Fibroblast of lung (primary cell): ENCODE measurements at places on chromosomes 2 and 18. TPM values are rescaled to one million over a fixed set of nuclear protein-coding genes. Genes with fewer than 3 reads are reported as not detected.
A peak's percentile ranks its signal among the peaks of the same experiment; 100 is the strongest.

Gene SLC30A3
- total RNA-seq = under 0.01 TPM in 1 of 2 replicates, not detected in the other

DNA sequence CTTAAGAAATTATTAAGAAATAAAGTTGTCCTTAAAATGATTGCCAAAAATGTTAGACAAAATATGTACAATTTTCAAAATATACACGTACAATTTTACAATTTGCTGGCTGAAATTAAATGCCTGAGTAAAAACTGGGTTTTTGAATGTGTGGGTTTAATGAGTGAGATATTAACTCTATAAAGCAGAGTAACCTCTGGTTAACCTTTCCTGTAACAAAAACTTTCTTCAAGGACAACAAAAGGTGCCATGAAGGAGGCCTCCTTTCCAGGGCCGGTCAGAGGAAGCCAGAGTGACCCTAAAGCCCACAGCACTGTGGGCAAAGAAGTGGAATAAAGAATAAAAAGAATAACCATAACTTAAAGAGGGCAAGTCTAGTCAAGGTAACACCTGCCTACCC is 16.5 kb upstream of the MAL start:
- no peak for DNase-seq

DNA sequence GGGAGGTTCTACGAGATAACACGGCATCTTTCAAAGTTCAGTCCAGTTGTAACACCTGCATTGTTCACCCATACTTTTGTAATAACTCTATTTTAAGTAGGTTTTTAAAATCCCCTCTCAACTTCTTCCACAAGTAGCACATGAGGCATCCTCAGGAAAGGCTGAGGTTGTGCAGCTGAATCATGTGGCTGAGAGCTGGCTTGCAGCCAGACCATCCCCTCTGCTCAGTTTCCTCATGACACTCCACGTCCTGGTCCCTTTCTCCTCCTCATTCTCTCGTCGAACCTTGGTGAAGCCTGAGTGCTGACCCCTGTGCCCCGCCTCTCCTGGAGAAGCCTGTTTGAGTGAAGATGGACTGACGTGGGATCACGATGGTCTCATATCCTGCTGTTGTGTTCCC is 42.5 kb downstream of the POU3F3 start:
- no peak for DNase-seq

Gene CIDEA
- 0.26 and 1.7 TPM in 2 replicates for total RNA-seq

DNA sequence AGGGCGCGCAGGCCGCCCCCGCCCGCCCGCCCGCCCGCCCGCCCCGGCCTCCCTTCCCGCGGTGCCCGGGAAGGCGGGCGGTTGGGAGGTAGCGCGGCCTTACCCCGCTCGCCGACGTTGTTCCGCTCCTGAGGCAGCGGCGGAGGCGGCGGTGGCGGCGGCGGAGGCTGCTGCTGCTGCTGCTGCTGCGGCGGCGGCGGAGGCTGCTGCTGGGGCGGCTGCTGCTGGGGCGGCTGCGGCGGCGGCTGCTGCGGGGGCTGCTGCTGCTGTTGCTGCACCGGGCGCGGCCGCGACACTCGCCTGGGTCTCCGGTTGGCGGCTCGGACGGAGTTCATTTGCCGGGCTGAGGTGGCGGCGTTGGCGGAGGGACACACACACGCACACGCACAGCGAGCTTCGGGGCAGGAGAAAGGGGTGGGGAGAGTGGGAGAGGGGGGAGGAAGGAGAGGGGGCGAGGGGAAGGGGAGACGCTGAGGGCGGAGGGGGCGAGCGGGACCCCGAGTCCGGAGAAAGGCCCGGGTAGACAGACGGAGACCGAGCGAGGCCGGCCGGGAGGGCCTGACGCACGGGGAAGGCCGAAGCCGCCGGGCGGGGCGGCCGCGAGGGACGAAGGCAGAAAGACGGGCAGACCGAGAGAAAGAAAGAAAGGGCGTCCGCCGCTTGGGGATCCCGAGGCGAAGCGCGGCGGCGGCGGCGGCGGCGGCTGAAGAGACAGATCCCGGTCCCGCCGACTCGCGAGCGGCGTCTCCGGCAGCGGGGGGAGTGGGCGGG is 727 bp downstream of the FBXO11 start:
- DNase-seq = peak; percentile 63

DNA sequence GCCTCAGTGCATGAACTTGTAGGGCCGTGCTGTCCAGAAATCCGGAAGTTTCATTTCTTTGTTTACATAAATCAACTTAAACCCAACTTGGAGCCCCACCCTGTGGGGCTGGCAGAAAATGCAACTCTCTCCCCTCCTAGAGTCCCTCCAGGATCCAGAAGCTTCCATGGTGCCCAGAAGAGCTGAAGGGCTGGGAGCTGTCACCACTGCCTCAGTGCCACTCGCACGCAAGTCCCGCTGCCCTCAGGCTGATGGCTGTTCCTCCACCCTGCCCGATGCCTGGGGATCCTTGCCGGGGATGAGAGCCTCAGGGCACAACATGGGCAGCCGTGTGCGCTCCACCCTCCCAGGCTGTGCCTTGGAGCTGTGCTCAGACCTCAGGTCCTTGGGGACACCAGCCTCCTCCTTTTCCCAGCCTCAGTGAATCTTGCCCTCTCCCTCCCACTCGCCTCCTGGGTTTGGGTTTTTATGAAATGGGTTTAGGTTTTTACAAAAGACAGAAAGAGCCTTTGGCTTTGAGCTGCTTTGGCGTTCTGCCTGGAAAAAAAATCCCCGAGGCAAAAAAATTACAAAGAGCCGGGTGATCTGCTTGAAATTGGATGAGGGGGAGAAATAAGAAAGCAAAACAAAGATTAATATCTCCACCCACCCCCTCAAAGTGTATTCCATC is 155.2 kb downstream of the TWIST2 start:
- DNase-seq = peak; percentile 86

Gene CAPN14
- total RNA-seq = under 0.01 and 0.17 TPM in 2 replicates

Gene CCDC102B
- 35.3 and 68.6 TPM in 2 replicates for total RNA-seq

Gene RBBP8
- total RNA-seq = 21.0 and 27.5 TPM in 2 replicates

GRCh38 chr18:47779381-47779780 is 151.1 kb downstream of the SMAD2 start:
- DNase-seq = no peak

GRCh38 chr2:59896499-59897245 is 656.8 kb downstream of the BCL11A start:
- no peak for DNase-seq

Gene CNTNAP5
- total RNA-seq = not detected in 2 replicates

Gene USP14
- total RNA-seq = 13.6 and 21.5 TPM in 2 replicates

- peak; percentile 86 for DNase-seq
These were observed 451.4 kb downstream of the TNS1 start for GRCh38 chr2:217551252-217551899.

GRCh38 chr2:68287580-68288441 is 31.9 kb downstream of the CNRIP1 start:
- peak; percentile 50 for DNase-seq

GRCh38 chr2:226423498-226423960 is 376.1 kb downstream of the IRS1 start:
- peak; percentile 61 for DNase-seq
